ENCODE measurements at places on chromosomes 2 and 18. TPM values are rescaled to one million over a fixed set of nuclear protein-coding genes. Genes with fewer than 3 reads are reported as not detected.
A peak's percentile ranks its signal among the peaks of the same experiment; 100 is the strongest.

The GNLY gene
- total RNA-seq: not detected

The CKAP2L gene
- 24.8 TPM for total RNA-seq

DNA sequence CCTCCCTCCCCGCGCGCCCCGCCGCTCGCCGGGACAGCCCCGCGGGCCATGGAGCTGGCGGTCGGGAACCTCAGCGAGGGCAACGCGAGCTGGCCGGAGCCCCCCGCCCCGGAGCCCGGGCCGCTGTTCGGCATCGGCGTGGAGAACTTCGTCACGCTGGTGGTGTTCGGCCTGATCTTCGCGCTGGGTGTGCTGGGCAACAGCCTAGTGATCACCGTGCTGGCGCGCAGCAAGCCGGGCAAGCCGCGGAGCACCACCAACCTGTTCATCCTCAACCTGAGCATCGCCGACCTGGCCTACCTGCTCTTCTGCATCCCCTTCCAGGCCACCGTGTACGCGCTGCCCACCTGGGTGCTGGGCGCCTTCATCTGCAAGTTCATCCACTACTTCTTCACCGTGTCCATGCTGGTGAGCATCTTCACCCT lies 865 bp downstream of the GALR1 start:
- DNase-seq: peak; percentile 74

DNA sequence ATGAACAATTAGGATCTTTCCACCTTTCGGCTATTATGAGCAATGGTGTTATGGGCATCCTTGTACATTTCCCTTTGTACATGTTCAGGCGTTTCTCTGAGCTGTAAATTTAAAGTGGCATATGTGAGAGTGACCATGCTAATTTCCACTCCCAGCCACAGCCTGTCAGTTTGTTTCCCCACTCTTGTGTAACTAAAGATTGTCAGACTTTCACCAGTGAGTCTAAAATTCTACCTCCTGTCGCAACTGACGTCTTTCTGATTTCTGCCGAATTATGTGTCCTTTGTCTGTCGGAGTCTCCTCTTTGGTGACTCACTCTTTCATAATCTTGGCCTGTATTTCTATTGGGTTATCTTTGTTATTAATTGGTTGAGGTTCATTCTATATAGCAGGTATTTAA lies 50.7 kb downstream of the TRAPPC12 start:
- no peak for DNase-seq

DNA sequence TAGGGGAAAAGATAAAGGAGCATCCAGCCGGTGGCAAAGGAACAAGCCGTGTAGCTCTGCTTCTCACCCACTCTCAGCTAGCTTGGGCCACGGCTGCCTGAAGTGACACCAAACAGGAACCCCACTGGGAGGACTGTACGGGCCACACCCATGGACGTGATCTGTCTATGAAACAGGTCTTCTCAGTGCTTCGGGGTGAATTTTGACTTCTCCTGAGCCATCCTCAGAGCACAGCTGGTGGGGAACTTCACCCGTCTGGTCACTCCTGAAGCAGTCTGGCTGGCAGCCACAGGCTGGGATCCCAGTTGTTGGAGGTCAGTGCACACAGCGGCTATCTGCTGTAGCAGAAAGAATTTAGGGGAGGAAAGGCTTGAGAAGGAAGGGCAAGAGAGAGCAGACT lies 223.8 kb downstream of the FAM210A start:
- no peak for DNase-seq

The ZBTB7C gene
- total RNA-seq: 0.38 TPM

GRCh38 chr2:126413079-126413478 lies 242.9 kb upstream of the GYPC start:
- no peak for DNase-seq

The DQX1 gene
- total RNA-seq: 0.78 TPM

DNA sequence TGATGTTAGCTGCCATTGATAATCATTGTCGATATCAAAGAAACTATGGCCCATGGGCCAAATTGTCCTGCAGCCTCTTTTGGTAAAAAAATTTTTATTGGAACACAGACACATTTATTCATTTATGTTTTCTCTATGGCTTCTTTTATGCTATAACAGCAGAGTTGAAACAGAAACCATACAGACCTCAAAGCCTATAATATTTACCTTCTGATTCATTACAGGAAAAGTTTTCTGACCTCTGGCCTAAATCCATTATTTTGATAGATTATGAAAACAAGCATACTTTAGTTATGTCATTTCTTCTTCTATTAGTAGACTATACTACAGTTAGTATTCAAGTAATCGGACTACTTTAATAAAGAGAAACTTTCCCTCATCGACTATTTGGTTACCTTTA lies 349.7 kb upstream of the GALNT5 start:
- no peak for DNase-seq

The ABCA12 gene
- not detected for total RNA-seq

The TUBB8B gene
- 0.17 TPM for total RNA-seq

- DNase-seq: no peak
These were observed 88.8 kb upstream of the DNMT3A start for GRCh38 chr2:25430556-25430955.

GRCh38 chr2:71261534-71261933 lies 34.6 kb upstream of the PAIP2B start:
- DNase-seq: no peak

DNA sequence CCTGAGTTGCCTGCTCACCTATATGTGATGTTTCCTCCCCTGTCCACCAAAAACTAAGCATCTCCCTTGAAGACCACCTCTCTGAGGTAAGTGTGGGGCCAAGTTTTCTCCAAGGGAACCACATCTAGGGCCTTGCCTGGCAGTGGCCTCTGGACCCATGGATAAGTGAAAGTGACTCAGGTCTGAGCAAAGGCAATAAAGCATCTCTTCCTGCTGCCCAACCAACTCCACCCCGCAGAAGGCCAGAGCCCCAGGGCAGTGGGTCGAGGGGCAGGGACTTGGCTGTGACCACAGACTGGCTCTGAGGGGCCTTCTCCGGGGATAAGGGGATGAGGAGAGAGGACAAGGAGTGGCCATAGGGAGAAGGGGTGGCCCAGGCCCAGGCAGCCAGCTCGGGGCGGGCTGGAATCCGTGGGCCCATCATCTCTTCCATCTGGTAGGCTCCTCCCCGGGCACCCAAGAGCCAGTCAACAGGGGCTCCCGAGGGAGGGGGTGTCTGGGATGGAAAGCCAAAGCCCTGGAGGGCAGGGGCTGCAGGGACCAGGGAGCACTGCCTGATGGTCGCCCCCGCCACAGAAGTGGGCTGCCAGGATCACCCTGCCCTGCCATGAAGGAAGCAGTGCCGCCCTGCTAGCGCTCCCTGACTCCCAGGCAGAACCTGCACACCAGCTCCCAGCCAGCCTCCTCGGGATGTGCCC lies 33.4 kb downstream of the EMX1 start:
- DNase-seq: peak; percentile 84

The ZNF514 gene
- total RNA-seq: 11.4 TPM

DNA sequence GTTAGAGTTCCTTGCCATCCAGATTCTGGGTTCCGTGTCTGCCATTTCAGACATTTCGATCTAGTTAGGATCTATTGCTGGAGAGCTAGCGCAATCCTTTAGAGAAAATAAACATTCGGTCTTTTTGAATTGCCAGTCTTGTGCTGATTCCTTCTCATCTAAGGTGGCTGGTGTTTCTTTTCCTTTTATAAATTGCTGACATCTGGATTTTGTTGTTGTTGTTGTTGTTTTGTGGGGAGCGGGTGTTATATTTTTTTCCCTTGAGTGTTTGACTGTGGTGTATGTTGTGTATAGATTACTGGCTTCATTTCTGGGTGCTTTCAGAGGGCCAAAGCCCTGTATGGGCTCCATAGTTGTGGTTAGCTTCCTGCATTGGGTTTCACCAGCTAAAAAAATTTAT lies 128.5 kb upstream of the LRP1B start:
- no peak for DNase-seq

The TUBA3E gene
- total RNA-seq: not detected

- DNase-seq: no peak
These were observed 66.3 kb upstream of the DARS1 start for GRCh38 chr2:136051725-136052048.

DNA sequence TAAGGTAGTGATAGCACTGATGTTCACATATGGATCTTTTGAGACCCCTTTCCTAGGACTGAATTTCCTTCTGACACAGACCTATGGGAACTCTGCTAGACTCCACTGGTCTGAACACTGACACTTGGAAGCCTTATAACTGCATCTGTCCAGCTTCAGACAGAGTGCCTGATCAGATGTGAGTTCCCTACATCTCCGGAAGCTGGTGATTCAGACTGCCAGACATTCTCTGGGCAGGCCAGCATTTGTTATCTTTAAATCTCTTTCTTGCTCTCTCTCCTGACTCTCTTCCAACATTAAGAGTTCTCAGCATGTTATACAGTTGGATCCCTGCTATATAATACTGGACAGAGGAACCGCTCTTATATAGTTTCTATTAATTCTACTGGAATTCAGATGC lies 408.5 kb downstream of the ZEB2 start:
- DNase-seq: no peak

The MC2R gene
- not detected for total RNA-seq

The IL37 gene
- total RNA-seq: 1.00 TPM

DNA sequence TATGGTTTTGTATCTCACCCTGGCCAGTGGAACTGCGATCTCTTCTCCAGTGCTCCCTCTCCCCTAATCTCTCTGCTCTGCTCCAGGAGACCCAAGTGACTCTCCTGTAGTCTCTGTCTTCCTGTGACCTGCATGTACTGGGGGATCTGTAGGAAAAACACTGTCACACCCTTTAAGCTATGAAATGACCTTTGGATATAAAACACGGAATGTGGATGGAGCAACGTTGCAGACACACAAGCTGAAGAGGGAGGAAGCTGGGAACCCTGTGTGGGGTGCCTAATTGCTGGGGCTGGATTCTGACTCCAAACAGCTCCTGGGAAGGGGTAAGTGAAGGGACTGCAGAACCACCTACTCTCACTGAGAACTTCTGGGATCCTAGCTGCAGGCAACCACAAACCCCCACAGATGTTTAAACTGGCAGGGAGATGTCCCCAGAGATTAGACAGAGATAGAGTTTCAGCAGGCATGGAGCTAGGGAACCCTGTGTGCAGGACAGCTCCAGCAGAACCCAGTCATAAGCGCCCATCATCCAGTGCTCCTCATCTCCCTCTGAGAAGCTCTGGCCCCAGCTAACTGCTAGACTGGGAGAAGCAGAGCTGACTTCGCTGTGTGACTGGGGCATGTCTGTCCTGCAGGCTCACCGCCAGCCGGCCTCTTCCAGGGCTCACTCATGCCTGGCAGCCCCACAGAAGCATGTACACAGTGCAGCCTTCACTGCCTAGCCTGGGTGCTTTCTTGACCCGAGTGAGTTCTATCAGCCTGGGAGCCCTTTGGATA lies 482.7 kb upstream of the SETBP1 start:
- DNase-seq: no peak

DNA sequence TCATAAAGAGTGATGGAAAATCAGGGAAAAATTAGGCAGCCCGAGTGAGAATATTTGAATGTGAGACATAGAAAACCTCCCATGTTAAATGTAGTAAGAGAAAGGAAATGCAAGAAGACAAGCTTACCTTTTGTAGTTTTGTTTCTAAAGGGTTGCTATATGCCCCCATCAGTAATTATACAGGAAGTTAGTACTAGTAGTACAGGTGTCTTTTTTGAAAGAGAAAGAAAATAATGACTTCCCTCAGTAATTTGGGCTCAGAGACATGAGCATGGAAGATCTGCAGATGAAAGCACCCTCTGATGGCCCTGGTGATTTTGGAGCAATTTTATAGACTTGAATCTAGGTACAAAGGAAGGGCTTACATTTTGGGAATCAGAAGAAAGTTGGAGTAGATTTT lies 80.8 kb downstream of the RHBDD1 start:
- no peak for DNase-seq

The GAL3ST2 gene
- total RNA-seq: not detected

The EMX1 gene
- 0.28 TPM for total RNA-seq
